Heart right ventricle (tissue), 16 donors: ENCODE measurements at places on chromosomes 1 and 21. TPM values are rescaled to one million over a fixed set of nuclear protein-coding genes. Genes with fewer than 3 reads are reported as not detected.

GRCh38 chr21:29867796-29868195 lies 72.0 kb downstream of the GRIK1 start:
- no peak overlapping the region for H3K27ac ChIP-seq
- no peaks in the 10 kb centered on the region for H3K36me3 ChIP-seq
- no peak for DNase-seq
- no peaks in the 10 kb centered on the region for H3K4me1 ChIP-seq
- H3K4me3 ChIP-seq, result no peak overlapping the region
- H3K27me3 ChIP-seq, result peaks cover 4% of the 10 kb centered on the region

GRCh38 chr1:7292714-7293419 lies 478.2 kb upstream of the VAMP3 start:
- no peaks in the 10 kb centered on the region for H3K4me1 ChIP-seq
- H3K4me3 ChIP-seq, result no peak overlapping the region
- DNase-seq, result peak; percentile 28
- H3K27ac ChIP-seq, result no peak overlapping the region

RGS13 gene
- total RNA-seq, result not detected

OR6K3 gene
- not detected for total RNA-seq

LRRIQ3 gene
- total RNA-seq, result 0.60 TPM

AMY1A gene
- not detected for total RNA-seq

CELSR2 gene
- total RNA-seq, result 6.3 TPM
